ENCODE measurements at places on chromosomes 5 and 9. TPM values are rescaled to one million over a fixed set of nuclear protein-coding genes. Genes with fewer than 3 reads are reported as not detected.

ENTREP1 gene
- 0.59 TPM for total RNA-seq

DNA sequence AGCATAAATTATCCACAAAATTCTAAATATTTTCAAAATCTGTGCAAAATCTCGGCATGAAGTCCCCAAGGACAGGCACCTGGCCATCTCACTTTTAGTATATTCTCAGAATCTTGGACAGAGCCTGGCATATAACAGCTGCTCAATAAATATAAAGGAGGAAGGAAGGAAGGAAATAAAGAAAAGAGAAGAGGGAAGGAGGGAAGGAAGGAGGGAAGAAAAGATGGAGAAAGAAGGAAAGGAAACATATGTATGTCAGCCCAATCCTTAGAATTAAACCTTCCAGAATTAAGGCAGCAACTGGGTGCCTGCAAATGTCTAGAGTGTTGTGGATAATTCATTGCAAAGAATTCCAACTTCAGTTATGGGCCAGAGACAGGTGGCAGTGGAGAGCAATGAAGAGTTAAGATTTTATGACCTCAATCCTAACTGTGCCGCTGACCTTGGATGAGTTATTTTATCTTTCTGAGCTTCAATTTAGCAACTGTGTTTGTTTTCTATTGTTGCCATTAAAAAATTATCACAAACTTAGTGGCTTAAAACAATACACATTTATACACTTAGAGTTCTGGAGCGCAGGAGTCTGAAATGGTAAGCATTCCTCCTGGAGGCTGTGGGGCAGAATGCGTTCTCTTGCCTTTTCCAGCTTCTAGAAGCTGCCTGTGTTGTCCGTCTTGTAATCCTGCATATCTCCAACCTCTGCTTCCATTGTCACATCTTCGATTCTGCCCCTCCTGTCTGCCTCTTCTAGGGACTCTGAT, 200.9 kb upstream of the MSX2 start:
- DNase-seq, result no peak

DNA sequence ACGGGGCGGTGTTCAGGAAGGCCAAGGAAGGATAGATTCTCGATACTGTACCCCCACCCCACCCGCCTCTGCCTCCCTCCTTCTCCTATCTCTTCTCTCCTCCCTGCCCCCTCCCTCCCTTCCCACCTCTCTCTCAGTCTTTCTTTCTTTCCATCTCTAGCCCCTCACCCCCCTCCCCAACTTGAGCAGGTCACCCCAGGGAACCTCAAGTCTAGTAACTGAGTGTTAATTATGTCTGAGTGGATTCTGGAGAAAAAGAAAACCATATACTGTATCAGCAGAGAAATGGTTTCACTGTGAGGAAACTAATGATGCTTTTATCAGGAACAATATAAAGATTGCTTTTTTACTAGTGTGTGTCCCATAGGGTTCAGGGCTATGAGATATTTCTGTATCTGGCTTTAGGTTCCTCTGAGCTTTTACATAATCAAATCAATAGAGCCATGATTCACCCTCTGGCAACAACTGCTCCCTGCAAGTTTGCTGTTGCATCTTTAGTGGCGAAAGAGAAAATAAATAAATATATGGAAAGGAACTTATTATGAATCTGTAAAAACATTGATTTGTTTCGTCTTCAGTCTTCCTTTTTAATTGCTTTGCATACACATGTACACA, 639.7 kb downstream of the CCDC171 start:
- no peak for DNase-seq

DNA sequence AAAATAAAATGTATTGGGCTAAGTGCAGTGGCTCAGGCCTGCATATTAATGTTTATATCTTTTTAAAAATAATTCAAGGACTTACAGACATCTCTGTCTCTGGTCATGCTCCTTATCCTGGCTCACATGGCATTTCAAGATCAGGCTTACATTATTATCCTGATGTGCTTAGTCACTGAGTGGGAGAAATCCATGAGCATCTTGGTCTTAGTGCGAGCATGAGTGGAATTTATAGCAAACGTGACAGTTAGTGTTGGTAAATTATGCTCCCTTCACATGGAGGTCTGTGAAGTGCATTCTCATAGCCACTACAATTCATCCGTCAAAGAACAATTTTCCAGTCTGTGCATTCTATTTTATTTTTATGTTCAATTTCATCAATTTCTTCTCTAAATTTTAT, 237.8 kb upstream of the EDIL3 start:
- DNase-seq, result no peak

FYB1 gene
- total RNA-seq, result 6.7 TPM

FAT2 gene
- total RNA-seq, result 0.12 TPM

DNA sequence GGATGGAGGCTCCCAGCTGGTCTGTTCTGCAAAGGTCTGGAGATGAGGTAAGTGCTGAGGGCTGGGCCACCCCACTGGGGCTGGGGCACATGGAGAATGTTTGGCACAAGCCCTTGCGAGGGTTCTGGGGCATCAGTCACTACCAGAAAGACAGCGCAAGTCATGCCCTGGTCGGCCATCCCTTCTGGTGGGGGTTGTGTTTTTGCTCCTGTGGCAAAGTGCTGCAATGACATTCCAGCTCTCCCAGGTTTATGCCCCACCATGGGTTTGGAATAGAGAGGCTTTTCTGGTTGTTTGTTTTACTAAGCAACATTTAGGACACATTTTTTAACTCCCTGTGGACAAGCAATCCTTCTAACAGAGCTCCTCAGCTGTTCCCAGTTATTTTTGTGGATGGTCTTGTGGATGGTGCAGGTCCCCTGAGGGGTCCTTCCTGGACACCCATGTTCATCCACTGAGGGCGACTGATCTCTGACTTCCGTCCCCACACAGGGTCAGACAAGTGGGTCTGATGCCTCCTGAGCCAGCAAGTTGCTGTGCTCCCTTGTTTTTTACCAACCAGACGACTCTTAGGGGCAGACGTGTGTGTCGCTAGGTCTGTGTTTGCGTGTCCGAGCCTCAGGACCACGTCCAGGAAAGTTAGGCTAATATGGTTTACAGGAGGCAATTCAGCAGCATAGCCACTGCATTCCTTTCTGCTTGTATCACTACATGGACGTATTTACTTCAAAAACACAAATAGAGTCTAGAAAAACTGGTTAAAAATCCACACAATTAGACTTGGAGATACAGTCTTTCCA, 64.9 kb upstream of the ECM2 start:
- no peak for DNase-seq
